Mucosa of gallbladder (tissue), 1 donor: ENCODE measurements at places on chromosomes 6 and 20.

- no peak for DNase-seq
Measured at GRCh38 chr20:2476742-2477615, 6.4 kb upstream of the SNRPB start.

- DNase-seq = no peak
Measured at GRCh38 chr20:56933331-56933698, 304.2 kb downstream of the TFAP2C start.

DNA sequence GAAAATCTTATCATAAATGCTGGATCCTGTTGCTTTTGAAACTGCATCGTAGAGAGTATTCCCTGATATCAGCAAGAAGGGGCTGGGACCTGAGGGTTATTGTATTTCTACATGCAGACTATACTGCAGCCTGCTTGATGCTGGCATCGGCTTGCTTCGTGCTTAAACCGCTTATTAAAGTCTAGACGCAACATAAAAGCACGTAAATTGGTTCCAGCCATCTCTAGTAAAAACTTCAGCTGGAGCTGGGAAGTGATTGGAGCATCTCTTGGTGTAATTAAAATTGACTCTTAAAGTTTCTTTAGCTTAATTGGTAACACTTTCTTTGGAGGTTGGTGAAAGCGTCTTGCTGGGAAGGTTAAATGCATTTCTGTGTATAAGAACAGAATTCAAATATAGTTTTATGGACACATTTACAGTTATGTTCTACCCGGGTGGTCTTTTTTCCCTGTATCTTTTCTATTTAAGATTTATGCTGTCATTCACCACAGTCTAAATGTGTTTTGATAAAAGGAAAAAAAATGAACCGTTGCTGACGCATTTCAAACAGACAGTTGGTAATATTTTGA lies 139.0 kb upstream of the JAG1 start:
- no peak for DNase-seq

- no peak for DNase-seq
Measured at GRCh38 chr6:157726892-157727628, 96.0 kb upstream of the SNX9 start.

- DNase-seq = peak; percentile 74
Measured at GRCh38 chr6:1336246-1336843, 24.4 kb downstream of the FOXQ1 start.

DNA sequence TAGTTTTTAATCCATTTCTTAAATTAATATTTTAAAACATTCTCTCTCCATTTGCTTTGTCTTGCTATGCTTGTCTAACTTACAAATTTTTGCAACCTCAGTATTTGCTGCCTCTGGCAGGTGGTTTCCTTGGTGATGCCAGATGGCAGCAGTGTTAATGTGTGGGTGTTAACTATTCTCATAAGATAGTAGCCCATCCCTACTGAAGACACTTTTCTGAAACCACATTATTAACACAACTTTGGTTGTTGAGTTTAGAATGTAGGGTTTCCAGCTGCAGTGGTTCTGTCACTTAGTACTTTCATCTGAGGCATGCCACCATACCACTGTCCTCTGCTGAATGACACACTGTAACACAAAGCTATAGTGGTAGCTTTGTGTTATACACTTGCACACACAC lies 75.1 kb downstream of the MYO6 start:
- DNase-seq = no peak

- no peak for DNase-seq
Measured at GRCh38 chr6:86152546-86152945, 509.9 kb upstream of the SYNCRIP start.

- DNase-seq = no peak
Measured at GRCh38 chr6:90103056-90103800, 193.4 kb downstream of the BACH2 start.
